ENCODE measurements at places on chromosomes 12 and 14.
A peak's percentile ranks its signal among the peaks of the same experiment; 100 is the strongest.

- no peak for DNase-seq
Measured at GRCh38 chr12:106508966-106509365, 73.8 kb upstream of the RFX4 start.

DNA sequence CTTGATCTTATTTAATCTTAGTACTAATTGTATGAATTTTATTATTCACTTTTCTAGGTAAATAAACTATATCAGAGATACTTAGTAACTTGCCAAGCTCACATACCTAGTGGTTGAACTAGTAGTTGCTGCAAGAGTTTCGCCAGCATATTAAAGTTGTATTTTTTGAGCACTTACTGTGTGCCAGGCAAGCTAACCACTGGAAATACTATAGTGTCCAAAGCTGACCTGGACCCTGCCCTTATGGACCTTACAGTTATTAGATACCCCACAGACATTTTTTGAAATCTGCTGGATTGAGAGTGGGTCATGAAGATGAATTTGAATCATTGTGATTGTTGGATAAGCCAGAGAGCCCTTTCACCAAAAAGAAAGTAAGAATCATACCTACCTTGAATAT is 125.0 kb downstream of the RAD51B start:
- no peak for DNase-seq

DNA sequence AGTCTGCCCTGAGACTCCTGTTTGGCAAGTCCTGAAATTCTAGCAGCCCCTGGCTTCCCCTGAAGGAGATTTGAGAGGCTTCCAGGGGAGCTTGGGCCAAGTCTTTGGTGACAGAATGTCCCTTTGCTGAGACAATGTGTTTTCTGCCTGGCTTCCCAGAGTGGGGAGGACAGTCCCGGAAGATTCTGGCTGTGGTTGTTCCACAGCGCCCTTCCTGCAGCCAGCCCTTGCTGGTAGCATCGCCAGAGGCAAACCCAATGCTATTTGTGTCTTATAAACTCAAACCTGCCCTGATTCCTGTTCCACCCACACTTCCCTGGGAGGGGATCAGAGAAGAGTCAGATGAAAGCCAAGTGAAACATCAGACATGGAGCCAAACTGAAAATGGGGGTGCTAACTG is 56.4 kb upstream of the OAS1 start:
- DNase-seq = no peak

- no peak for DNase-seq
Measured at GRCh38 chr12:94147387-94147990, 888 bp upstream of the PLXNC1 start.

- no peak for DNase-seq
Measured at GRCh38 chr12:107891967-107892366, 117.5 kb downstream of the ASCL4 start.

- DNase-seq = no peak
Measured at GRCh38 chr12:52913431-52913821, 8.6 kb upstream of the KRT8 start.

DNA sequence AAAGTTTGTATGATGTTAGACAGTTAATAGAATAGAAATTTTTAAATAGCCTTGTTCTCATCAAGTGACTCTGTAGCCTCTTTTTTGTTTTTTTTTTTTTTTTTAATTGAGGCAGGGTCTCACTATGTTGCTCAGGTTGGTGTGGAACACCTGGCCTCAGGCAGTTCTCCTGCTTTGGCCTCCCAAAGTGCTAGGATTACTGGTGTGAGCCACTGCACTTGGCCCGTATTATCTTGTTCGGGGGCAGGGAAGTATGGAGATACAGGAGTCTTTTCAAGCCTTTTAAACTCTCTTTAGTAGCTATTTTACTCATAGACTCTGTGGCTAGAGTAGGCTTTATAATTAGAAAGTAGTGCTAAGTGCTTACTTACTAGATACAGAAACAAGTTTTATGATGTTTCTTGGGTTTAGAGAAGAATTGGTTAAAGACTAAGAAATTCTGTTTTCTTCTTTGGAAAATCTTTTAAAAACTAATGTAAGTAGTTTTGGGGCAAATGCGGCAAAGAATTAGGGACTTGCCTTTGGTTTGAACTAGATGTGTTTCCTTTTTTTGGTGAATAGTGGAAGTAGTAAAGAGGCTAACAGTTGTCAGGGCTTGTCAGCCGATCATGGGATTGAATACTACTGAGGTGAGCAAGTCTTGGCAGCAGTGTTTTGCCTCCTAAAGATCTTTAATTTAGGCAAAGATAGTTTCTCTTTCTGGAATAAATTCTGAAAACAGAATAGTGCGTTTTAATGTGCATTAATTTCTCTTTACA is 31.3 kb downstream of the FBXO34 start:
- DNase-seq = no peak

- no peak for DNase-seq
Measured at GRCh38 chr12:109811624-109811995, 21.6 kb downstream of the TRPV4 start.

DNA sequence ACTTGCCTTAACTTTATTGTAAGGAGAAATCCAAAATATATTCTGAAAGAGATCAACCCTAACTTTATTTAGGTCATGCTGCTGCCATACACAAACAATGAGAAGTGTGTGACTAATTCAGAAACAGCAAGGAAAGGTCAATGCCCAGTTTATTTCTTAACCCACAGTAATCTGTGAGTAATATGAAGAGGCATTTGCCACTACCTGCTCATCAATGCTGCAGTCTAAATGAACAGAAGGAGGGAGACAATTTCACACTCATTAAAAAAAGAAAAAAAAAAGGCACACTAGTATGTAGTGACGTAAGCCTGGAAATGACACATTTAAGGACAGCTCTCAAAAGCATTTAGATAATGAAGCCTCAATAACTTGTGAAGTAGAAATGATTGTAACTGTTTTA is 90.5 kb upstream of the FOXN3 start:
- DNase-seq = peak; percentile 93

DNA sequence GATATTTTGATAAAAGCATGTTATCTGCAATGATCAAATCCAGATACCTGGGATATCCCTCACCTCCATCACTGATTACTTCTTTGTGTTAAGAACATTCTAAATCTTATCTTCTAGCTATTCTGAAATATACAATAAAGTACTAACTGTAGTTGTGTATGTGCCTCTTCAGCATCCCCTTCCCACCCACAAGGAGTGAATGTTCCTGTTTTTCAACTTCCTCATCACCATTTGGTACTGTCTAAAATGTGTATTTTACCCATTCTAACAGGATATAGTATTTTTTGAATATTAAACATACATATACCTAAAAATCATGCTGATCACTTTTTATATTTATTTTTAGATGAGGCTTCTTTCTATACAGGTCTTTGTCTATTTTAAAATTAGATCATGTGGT is 1252.6 kb downstream of the TMEM121 start:
- no peak for DNase-seq
